ENCODE measurements at places on chromosomes 2 and 18.

GRCh38 chr2:8543383-8544170, 138.3 kb upstream of the ID2 start:
- DNase-seq: peak; percentile 33

- DNase-seq: no peak
Observed at GRCh38 chr2:17646081-17646554, 105.6 kb downstream of the VSNL1 start.

DNA sequence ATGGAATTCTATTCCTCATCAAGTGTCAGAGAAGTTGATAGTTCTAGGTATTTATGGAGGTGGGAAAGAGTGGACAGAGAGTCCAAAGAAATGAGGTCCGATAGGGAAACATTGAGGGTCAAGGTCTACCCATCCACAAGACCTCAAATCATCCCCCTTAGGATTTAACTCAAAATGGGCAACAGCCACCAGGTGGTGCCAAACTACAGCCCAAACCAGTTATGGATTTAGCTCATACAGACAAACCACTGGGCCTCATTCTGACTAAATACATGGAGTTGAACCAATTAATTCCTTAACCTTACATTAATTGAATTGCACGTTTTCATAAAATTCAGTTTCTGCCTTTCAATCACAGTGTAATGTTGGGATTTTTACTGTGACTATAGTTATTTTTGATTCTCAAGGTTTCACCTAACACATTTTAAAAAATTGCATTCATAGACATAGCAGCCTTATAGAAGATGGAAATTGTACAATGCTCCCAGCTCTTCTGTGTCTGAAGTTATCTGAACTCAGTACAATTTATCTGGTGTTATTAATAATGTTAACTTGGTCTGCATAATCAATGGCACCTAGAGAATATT, 98.2 kb upstream of the HNMT start:
- DNase-seq: no peak

- DNase-seq: no peak
Observed at GRCh38 chr2:127887082-127887775, 1.5 kb upstream of the AMMECR1L start.

- DNase-seq: no peak
Observed at GRCh38 chr2:219059725-219060682, 717 bp downstream of the IHH start.

DNA sequence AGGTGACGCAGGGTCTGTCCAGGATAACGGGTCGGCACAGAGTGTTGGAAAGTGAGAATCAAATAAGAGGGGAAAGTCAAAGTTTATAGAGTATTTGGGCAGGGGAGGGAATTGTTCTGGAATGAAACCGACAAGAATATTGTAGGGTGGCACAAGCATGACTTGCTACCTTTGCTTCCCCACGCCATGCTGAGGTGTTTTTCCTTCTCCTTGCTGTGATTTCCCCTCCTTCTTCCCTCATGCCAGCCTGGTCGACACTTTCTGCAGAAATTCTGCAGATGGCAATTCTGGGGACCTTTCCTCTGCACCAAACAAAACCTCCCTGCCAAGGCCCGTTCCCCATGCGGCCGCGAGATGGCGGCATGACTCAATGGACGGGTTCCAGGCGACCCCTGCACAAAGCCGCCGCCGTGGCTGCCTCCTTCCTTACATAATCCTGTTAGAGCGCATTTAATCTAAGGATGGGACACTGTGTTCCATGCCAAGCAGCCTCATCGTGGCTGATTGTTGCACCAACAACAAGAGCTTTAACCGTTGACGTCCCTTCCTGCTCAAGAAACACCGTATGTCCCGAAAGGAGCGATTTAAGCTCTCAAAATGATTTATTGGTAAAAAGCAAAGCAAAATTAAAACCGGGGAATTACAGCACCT, at the start of gene MRO:
MRO (minus strand) TSS at position 289 of the 651 bp plus-strand sequence. CDS start 10,616 bp downstream, outside the sequence.
- DNase-seq: peak; percentile 84

DNA sequence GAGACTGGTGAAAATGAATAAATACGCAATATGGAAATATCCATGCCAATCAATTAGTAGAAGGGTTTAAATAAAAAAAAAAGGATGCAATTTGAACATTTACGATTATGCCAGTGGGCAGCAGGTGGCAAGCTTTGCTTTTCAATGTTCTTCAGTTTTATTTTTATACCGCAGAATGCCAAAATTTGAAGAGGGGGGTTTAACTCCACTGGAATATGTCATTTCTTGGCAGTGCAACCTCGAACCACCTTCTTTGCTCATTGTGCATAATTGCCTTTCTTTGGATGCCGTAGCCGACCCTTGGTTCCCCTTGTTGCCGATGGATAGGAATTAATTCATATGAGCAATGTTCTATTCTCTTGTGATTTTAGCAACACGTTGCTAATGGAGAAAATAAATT, 88.0 kb downstream of the LTBP1 start:
- DNase-seq: no peak

GRCh38 chr18:35642802-35643201, 61.3 kb downstream of the GALNT1 start:
- DNase-seq: no peak

- DNase-seq: no peak
Observed at GRCh38 chr2:184729581-184729980, 131.3 kb downstream of the ZNF804A start.

GRCh38 chr18:23618862-23619387, 32.6 kb upstream of the NPC1 start:
- DNase-seq: no peak

DNA sequence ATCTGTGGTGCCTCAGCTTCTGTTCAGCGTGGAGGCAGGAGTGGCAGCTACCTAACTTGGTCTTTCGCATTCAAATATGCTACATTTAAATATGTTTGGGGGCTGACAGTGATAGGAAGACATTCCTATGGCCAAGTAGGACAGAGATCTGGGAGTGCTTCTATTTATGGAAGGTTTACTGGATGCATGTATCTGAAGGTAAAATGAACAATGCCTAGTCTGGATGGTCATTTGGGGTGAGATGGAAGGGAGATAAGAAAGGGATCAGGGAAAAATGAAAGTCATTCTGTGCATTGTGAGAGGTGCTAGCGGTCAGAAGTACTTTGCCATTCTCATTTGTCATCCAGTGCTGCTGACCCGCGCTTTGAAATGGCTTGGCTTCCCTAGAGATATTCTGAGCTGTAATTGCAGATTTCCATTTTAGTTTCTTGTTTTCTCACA, 300.9 kb upstream of the FBXO11 start:
- no peak for DNase-seq

DNA sequence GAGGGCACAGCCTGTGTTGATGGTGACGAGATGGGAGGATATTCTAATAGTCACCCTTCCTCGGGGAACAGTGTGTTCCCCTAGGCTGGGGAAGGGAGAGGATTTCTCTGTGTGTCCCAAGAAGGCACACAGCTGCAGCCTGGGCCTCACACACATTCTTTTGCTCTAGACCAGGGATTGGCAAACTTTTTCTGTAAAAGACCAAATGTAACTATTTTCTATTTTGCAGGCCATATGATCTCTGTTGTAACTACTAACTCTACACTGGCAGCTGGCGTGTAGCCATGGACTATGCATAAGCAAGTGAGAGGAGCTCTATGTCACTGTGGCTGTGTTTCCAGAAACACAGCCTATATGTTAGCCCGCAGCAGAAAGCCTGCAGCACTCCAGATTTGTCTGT, 65.8 kb downstream of the ARHGAP28 start:
- no peak for DNase-seq

DNA sequence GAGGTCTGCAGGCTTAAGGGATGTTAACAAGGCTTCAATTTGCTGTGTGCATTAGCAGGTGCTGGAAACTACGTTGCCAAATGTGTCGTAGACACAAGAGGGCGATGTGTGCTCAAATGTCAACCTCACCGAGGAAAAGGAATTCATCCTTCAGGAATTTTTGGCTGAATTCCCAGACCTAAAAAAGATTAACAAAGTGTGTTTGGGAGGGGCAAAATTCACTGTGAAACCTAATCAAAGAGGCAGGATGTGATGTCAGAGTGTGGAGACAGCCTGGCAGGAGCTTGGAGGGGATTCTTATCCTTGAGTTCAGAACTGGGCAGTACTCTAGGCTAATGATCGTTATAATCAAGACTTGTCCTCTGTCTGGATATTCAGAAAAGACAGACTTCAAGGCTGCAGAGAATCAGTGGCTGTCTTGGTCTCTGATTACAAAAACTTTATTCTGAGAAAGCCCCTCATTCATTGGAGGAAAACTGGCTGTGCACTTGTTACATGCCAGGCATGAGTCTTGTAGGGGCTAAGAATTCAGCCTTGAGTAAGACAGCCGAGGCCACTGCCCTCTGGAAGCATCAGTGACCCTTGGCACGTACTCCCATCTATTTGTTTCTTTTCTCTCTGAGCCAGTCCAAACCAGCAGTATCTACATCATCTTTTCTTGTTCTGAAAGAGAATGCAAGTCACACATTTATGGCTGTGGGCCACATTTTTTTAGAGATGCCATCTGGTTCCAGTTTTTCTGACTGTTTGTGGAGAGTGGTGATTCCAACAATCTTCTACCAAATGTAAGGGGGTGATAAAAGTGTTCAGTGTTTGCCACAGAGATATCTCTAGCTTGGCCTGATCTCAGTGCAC, 18.7 kb upstream of the SCYGR1 start:
- DNase-seq: peak; percentile 50

GRCh38 chr2:128375454-128375853, 56.8 kb upstream of the HS6ST1 start:
- no peak for DNase-seq

Measured in tibial nerve (tissue), 4 donors.